Thymus (tissue), 14 donors: ENCODE measurements at places on chromosomes 12 and 14. TPM values are rescaled to one million over a fixed set of nuclear protein-coding genes. Genes with fewer than 3 reads are reported as not detected.

The SLC7A7 gene
- 10.7 TPM for total RNA-seq

The RITA1 gene
- 18.3 TPM for total RNA-seq

GRCh38 chr14:101472518-101472849 lies 88.8 kb upstream of the DIO3 start:
- no peaks in the 10 kb centered on the region for H3K36me3 ChIP-seq
- DNase-seq, result no peak
- peaks cover 2% of the 10 kb centered on the region for H3K27me3 ChIP-seq

DNA sequence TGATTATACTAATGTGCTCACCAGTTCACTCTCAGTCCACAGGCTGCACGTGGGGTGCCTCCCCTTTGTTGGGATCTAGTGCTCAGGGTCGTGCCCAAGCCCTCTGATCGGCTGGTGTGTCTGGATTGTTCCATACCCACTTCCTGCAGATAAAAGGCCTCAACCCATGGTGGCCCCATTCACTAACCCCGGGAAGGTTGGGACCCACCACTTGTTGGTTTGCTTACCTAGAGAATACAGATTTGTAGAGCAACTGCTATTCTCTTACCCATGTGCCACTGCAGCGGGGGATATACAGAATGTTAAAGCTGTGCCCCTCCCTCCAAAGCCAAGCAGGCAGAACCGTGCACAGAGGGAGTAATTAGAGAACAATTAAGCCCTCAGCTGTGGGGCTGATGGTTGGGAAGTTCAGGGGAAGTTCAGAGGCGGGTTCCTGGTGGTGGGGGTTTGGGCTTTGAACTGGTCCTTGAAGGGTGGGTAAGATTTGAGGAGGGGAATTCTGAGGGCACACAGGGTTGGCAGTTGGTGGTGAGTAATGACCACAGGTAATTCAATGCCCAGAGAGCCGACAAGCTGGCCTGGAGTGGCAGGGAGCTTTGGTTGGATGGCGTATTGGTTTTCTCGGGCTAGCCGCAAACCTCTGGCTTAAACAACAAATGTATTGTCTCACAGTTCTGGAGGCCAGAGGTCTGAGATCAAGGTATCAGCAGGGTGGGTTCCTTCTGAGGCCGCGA lies 68.8 kb downstream of the ADCK1 start:
- H3K4me1 ChIP-seq, result no peaks in the 10 kb centered on the region
- DNase-seq, result no peak
- no peaks in the 10 kb centered on the region for H3K36me3 ChIP-seq
- H3K27me3 ChIP-seq, result no peaks in the 10 kb centered on the region
- no peak overlapping the region for H3K4me3 ChIP-seq

- no peak overlapping the region for H3K4me3 ChIP-seq
- peaks cover 65% of the 10 kb centered on the region for H3K4me1 ChIP-seq
- H3K36me3 ChIP-seq, result no peaks in the 10 kb centered on the region
These were observed 27.9 kb downstream of the SYNE3 start for GRCh38 chr14:95488376-95489213.
